ENCODE measurements at places on chromosomes 7 and 10.
A peak's percentile ranks its signal among the peaks of the same experiment; 100 is the strongest.

GRCh38 chr7:24732646-24733413 is 24.4 kb downstream of the GSDME start:
- no peak for DNase-seq

- DNase-seq, result no peak
Measured at GRCh38 chr7:2106440-2106839, 126.3 kb downstream of the MAD1L1 start.

GRCh38 chr10:63430091-63430998 is 35.4 kb downstream of the JMJD1C start:
- DNase-seq, result no peak

DNA sequence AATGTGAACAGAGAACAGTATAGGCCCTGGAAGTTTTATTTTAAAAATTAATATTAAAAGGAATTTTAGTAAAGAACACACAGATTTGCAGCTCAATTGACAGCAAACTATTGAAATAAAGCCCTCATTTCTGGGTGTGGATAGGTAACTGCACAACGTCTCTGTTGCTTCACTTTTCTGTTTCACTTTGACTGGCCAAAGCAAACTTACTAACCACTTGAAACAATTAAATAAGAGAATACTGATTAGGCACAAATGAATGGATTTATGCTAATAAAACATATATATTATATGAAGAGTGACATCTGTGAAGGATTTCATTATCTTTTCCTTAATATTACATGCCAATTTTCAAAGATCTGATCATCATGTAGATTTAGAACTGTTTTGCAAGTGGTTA is 11.9 kb downstream of the ZNF804B start:
- no peak for DNase-seq

GRCh38 chr7:72805526-72806494 is 22.2 kb downstream of the TYW1B start:
- peak; percentile 65 for DNase-seq

- DNase-seq, result no peak
Measured at GRCh38 chr7:41241641-41242040, 461.2 kb downstream of the INHBA start.

- no peak for DNase-seq
Measured at GRCh38 chr10:100186253-100187212, 704 bp upstream of the ERLIN1 start.

GRCh38 chr7:74479066-74479781 is 25.5 kb downstream of the GTF2IRD1 start:
- DNase-seq, result no peak

- no peak for DNase-seq
Measured at GRCh38 chr10:110994406-110995086, 75.1 kb downstream of the SHOC2 start.

GRCh38 chr7:21357151-21358097 is 70.5 kb upstream of the SP4 start:
- DNase-seq, result no peak

DNA sequence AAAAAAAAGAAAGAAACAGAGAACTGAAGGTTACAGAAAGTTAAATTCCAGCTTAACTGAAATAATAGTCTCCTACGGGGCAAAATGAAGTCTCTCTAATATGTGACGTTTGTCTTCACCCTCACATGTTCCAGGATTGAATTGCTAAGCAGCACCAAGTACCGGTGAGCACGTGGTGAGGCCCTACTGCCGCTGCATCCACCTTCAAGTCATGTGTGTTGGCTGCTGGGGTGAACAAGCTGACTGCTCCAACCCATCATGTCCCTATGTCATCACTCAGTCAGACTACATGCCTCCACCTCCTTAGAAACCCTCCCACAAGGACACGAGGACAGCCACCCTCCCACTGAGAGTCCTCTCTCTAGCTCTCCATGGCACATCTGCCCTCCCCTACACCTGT is 35.4 kb upstream of the NPFFR1 start:
- DNase-seq, result no peak

DNA sequence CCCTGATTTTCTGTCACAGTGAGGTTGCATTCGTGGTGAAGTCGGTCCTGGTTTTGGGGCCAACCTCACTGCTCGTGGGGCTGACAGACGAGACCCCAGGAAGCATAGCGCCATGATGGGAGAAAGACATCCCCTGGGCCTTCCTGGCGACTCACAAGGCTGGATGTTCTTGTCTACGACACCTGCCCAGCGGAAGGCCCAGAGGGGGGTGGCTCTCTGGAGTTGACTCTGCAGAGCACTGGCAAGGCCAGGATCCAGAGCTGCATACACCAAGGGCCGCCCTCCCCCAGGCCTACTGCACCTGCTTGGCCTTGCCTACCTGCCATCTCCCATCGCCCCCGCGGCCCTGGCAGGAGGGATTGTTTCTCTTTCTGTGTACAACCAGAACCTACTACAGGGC is 608.9 kb downstream of the PTPRN2 start:
- DNase-seq, result no peak

GRCh38 chr10:30587522-30588031 is 42.0 kb downstream of the LYZL2 start:
- no peak for DNase-seq

GRCh38 chr10:6314620-6315205 is 112.0 kb downstream of the PFKFB3 start:
- DNase-seq, result no peak
